Mammary microvascular endothelial cell (primary cell): ENCODE measurements at places on chromosomes 12 and 14. TPM values are rescaled to one million over a fixed set of nuclear protein-coding genes. Genes with fewer than 3 reads are reported as not detected.

SLCO1B3 gene
- not detected in 2 replicates for total RNA-seq

BATF gene
- 0.69 and 1.3 TPM in 2 replicates for total RNA-seq

KCNC2 gene
- total RNA-seq = not detected in 2 replicates

DYRK2 gene
- total RNA-seq = 5.7 and 9.6 TPM in 2 replicates

APOF gene
- not detected in 2 replicates for total RNA-seq

MEG3 gene
- total RNA-seq = 4.1 and 5.6 TPM in 2 replicates

VDR gene
- total RNA-seq = 0.44 and 0.60 TPM in 2 replicates

PRICKLE1 gene
- 9.4 and 11.1 TPM in 2 replicates for total RNA-seq

SMCO3 gene
- total RNA-seq = 0.20 TPM in 1 of 2 replicates, not detected in the other

CRY1 gene
- 16.8 and 20.0 TPM in 2 replicates for total RNA-seq

RNASE4 gene
- 4.2 and 9.5 TPM in 2 replicates for total RNA-seq

ACIN1 gene
- total RNA-seq = 65.8 and 66.5 TPM in 2 replicates

SLC25A47 gene
- total RNA-seq = not detected in 2 replicates

CDK17 gene
- 141 and 156 TPM in 2 replicates for total RNA-seq

PNMA1 gene
- 29.3 and 32.4 TPM in 2 replicates for total RNA-seq

SMIM41 gene
- not detected in 2 replicates for total RNA-seq

CCND2 gene
- total RNA-seq = 31.0 and 57.6 TPM in 2 replicates

MYL2 gene
- 2.1 and 5.0 TPM in 2 replicates for total RNA-seq

HOXC9 gene
- not detected in 2 replicates for total RNA-seq

PTGER2 gene
- not detected in 2 replicates for total RNA-seq

SERPINA5 gene
- total RNA-seq = 0.15 TPM in 1 of 2 replicates, not detected in the other

KRT74 gene
- not detected in 2 replicates for total RNA-seq

POC1B gene
- total RNA-seq = 11.2 and 13.5 TPM in 2 replicates

HPD gene
- not detected in 2 replicates for total RNA-seq

CD69 gene
- total RNA-seq = 0.25 and 0.40 TPM in 2 replicates
